ENCODE measurements at places on chromosomes 7 and 10.

- no peak for DNase-seq
These were observed 43.8 kb downstream of the SPOCK2 start for GRCh38 chr10:72044417-72045041.

DNA sequence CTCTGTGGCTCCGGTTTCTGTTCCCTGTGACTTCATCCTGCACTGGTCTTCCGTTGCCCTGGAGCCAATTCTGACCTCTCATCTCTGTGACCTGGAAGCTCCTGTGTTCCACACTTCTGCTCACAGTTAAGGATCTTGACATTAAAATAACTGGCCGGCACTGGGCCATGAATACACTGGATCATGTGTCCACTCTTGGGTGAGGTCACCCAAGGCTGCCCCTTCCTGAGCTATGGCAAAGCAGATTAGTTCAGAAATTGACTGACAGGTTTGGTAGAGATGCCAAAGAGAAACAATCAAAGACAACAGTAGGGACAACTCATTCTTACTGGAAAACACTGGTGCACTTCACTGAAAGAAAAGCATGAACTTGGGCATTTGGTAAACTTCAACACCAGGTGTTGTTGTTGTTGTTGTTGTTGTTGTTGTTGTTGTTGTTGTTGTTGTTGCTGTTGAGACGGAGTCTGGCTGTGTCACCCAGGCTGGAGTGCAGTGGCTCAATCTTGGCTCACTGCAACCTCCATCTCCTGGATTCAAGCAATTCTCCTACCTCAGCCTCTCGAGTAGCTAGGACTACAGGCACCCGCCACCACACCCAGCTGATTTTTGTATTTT lies 36.7 kb upstream of the GRID1 start:
- DNase-seq: no peak

- DNase-seq: peak; percentile 52
These were observed at the start of gene AMPH for GRCh38 chr7:38630720-38631673. TSS of gene AMPH (minus strand) at chr7:38631373. CDS start at chr7:38631351, 22 bp downstream.

GRCh38 chr7:31106303-31107105 lies 54.4 kb downstream of the ADCYAP1R1 start:
- no peak for DNase-seq

GRCh38 chr7:100215895-100216294 lies 3.9 kb upstream of the PVRIG start:
- DNase-seq: no peak

DNA sequence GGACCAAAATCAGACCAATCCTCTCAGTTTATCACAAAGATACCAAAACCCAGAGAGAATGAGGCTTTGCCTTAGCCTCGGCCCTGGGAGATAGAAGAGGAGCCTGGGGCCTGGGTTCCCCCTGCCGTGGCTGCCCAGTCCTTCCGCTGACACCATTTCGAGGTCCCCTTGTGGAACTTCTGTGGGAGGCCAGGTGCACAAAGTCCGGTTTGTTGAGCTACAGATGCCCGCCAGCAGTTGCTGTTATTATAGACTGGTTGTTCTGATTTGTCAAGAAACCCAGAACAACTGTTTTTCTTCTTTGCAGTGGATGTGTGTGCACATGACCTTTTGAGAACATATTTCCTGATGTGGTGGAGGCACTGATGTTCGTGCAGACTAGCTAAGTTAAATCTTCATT lies 47.6 kb downstream of the CUX1 start:
- DNase-seq: no peak

DNA sequence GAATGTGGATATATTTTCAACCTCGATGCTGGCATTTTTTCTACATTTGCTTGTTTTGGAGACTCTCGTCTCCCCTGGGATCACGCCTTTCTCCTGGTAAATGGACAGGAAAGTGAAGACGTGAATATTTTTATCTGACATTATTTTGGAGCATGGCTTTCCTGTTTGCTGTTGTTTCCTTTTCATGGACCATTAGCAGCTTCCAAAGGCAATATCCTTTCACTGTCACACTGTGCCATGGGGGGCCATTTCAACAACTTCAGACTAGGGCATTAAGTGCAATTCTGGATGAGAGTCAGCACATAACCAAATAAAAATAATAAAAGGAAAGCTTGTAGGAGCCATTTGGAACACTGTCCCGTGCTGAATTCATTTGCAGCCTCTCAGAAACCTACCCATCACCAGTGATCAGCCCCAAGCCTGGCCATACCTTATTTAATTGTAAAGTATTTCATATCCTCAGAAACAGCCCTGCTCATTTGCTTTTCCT lies 75.9 kb upstream of the NEUROD6 start:
- no peak for DNase-seq

GRCh38 chr10:97356318-97356914 lies 21.9 kb upstream of the FRAT2 start:
- DNase-seq: no peak

DNA sequence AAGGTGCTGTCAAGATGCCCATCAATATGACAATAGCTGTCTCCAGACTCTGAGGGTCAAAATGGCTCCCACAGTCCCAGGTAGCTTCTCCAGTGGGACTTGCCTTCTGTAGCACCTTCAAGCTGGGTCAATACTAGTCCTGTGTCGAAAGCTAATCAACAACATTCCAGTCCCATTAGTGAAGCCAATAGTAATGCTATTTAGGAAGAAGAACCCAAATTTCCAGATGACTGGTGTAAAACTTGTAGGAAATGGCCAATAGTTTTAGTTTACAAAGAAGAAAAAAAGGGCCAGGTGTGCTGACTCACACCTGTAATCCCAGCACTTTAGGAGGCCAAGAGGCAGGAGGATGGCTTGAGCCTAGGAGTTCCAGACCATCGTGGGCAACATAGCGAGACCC lies 2.0 kb upstream of the SPOCK2 start:
- DNase-seq: no peak

DNA sequence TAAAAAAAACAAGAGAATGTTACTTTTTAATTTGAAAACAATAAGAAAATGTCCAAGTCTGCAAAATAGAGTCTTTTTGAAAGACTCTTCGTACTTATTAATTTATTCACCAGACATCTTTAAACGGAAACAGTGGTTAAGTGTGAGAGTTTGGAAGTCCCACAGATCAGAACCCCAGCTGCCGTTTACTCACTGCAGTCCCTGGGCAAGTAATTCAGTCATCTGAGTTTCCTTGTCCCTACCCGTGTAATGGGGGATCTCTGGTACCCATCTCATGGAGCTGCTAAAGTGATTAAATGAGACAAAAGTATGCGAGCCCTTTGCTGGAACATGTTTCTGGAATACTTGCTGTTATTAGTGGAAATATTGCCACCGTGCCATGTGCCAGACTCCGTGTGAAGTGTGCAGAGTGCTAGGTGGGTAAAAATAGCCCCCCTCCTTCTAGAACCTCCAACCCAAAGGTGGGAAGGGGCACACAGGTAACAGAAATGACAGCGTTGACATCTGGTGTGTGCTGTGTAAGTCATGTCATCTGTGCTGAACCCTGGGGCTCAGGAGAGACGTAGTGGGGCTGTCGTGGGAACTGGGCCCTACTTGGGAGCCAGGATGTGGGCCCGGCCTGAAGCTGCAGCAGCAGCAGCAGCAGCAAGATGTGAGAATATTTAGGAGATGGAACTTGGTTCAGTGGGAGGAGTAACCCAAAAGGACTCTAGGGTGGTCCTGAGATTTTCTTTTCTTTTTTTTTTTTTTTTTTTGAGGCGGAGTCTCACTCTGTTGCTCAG lies 140.5 kb downstream of the CUX1 start:
- no peak for DNase-seq

DNA sequence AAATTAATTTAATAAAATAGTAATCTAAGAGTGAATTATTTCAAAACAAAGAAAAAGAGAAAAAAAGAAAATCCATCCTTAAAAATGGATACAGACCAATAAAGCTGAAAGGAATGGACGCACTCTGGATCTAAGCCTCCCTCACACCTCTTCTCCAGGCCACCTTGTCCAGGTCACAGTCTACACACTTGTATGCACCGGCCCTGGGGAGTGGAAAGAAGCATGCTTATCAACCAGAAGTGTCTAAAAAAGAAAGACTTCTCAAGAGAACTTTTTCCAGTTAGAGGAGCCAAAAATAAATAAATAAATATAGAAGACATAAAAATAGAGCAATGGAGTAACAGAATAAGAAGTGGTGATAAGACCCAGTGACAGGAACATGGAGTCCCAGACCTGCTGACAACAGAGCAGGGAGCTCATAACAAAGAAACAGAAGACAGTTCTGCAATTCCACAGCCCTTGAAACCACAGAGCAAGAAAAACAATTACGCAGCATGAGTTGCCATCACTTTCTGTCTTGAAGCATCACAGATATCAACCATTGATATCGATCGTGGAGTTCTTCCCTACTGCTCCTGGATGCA lies 311.7 kb upstream of the NFE2L3 start:
- no peak for DNase-seq

DNA sequence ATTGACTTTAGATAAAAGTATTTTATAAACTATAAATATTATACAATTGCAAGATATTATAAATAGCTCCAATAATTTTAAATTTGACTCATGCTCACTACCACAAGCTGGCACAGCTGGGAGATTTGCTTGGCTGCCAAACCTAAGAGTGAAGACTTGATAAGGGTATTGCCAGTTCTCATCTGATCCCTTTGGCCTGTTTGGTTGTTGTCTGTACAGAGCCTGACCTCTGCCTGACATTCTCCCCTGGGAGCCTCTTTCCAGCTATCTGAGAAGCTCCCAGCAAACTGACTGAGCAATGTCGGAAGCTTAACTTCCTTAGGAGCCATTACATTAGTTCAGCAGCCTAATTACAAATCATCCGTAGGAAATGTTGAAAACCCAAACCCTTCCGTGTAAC lies 10.2 kb upstream of the LMOD2 start:
- DNase-seq: no peak

GRCh38 chr10:102119417-102120141 lies 589 bp downstream of the LDB1 start:
- DNase-seq: peak; percentile 78

GRCh38 chr7:149544028-149544427 lies 46.4 kb upstream of the ZNF746 start:
- no peak for DNase-seq

DNA sequence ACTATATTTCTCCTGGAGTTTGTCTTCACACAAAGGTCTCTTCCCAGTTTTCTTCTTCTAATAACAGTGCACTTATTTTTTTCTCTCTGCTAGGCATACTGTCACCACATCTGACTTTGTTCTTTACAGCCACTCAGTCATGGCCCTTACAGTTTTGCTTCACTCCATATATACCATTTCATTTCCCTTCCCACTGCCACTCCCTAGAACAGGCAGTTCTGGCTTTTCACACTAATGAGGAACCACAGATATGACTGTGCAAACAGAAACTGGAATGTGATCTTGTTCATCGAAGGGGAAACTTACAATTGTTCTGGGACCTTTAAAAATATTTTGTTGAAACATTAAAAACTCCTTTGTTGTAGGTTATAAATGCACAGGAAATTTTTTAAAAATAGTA lies 67.3 kb downstream of the EPDR1 start:
- no peak for DNase-seq

DNA sequence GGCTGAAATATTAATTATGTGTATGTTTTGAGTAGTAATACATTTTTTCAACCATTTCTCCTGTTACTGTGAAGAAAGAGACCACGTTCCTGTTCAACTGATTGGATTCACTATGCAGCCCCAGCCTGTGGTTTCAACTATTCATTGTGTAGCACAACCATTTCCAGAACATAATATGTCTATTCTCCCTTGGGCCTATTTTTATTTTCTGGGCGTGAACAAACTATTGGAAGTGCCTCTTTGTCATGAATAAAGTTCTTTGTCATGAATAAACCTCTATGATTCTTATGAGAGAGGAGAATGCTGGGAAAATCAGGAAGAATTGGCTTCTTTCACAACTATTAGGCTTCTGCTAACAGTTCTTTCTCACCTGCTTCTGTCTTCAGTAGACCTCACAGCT lies 152.4 kb downstream of the GNAT3 start:
- DNase-seq: no peak

DNA sequence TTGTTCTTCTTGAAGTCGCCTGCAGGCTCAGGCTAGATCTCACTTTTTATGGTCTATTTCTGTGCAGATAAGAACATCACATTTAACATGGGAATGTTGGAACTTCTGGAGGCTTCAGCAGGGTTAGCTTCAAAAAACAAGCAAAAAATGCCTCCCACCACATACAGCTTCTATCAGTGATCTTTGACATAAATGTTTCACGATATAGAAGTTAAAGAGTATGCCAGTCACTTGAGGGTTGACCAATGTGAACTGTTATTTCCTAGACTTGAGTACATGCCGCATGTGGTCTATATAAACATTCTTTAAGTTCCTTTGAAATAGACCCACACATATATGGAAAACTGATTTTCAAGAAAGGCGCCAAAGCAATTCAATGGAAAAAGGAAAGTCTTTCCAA lies 219.2 kb upstream of the KLF14 start:
- no peak for DNase-seq

GRCh38 chr10:29886299-29886698 lies 173.1 kb downstream of the JCAD start:
- DNase-seq: no peak

- DNase-seq: no peak
These were observed 118.0 kb upstream of the SEMA3C start for GRCh38 chr7:81036871-81037270.

- DNase-seq: peak; percentile 82
These were observed 10.6 kb downstream of the HABP2 start for GRCh38 chr10:113563306-113564088.

DNA sequence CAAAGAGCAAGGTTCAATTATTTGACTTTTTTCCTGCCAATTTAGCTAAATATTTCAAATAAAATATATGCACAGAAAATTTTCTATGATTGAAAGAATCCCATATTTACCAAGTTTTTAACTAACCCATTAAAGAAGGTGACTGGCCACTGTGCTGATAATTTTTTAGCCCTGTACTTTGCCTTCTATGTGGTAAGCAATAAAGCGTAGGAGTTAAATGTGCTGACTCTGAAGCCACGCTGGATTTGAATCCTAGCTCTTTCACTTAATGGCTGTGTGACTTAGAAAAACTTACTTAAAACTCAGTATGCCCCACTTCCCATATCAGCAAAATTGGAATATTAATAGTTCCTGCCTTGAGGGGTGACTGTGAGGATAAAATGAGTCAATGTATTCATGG lies 82.1 kb downstream of the NEUROD6 start:
- DNase-seq: no peak

DNA sequence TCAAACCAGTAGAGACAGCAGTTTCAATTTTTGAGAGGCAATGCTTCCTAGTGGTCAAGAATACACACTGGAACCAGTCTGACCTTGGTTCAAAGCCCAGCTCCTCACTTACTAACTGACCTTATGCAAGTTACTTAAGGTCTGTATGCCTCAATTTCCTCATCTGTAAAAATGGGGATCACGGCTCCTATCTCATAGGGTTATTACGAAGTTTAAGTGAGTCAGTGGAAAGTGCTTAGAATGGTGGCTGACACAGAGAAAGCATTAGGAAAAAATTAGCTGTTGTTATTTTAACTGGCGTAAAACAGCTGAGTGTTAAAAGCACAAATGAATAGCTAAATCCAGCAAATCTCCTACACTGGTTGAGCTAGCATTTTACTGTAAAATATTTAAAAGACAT lies 162.4 kb upstream of the LAMB4 start:
- no peak for DNase-seq
